ENCODE measurements at places on chromosomes 7 and 10. TPM values are rescaled to one million over a fixed set of nuclear protein-coding genes. Genes with fewer than 3 reads are reported as not detected.

The OPN4 gene
- total RNA-seq = 1.1 TPM

The CRPPA gene
- 19.4 TPM for total RNA-seq

The PLXDC2 gene
- 58.7 TPM for total RNA-seq

The SKIDA1 gene
- 6.7 TPM for total RNA-seq

The DCLRE1C gene
- total RNA-seq = 7.3 TPM

The CDC14C gene
- not detected for total RNA-seq

The DPCD gene
- 26.0 TPM for total RNA-seq

DNA sequence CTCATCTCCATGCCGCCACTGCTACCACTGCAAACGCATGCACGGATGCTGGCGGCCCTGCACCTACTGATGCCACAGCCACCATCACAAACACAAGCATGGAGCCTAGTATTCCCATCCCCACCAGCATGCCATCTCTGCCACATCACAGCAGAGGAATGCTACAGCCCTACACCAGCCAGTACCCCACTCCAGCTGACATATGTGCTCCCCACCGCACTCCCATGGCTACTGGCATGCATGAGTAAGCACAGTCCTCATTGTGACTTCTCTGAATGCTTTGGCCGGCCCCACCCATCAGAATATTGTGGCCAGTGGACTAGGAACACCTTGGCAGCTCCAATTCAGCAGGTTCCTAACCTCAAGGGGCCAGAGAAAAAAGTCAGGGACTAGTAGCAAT is 705.5 kb downstream of the POM121L12 start:
- no peak for DNase-seq

DNA sequence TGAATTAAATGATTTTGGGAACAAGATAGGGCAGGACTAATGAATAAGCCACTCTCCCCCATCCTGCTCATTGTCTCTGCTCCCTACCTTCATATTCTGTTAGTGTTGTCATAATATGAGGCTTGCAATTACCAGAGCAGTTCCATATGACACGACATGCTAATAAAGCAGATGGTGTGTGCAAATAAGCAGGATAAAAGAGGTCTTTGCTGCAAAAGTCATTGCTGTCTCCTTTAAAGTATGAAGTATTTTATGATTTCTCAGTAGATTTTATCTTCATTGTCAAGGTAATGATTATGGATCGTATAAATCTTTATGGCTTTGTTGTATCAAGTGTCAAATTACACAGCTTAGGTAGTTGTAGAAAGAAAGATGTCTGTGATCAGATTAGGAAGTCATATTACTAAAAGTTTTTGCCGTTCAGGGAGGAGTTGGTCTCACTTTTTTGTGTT is 114.8 kb downstream of the SDK1 start:
- DNase-seq = no peak

DNA sequence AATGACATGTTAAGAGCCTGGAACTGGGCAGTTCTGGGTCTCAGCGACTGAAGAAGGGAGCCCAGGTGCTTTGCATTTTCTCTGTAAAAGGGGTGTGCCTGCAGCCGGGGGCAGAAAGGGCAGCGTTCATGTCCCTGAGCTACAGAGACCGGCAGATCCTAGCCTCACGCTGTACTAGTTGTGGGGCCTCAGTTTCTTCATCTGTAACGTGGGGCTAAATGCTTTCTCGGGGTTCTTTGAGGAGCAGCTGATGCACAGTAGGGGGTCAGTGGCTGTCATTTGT is 79.6 kb downstream of the NEURL1 start:
- no peak for DNase-seq

DNA sequence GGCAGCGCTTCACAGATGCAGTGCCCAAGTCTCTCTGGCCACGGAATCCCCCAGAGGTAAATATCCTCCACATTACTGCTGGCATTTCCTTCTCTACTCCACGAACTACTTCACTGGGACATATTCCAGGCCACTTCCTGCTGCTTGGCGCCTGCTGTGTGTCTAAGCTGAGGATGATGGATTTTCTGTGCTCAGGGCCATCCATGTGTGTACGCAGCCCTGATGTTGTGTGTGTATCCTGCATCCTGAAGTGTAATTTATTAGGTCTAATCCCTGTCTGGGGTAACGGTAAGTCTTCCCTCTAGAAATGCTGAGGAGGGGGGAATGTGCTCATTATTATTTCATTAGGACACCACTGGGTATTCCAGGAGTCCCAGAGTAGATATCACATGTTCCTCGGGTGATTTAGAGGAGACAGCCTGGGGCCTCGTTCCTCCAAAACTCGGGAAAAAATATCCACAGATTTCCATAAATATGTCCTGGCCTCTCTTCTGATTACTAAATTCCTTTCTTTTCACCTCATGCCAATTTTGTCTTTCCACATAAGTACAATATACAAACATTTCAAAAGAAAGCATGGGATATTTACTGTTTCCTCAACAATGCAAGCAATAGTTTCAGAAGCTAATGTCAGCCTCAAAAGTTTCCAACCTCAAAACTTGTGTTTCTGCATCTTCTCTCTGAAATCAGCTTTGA is 25.5 kb upstream of the HABP2 start:
- no peak for DNase-seq

- no peak for DNase-seq
Measured at GRCh38 chr7:40749877-40750276, 615.1 kb downstream of the SUGCT start.

- no peak for DNase-seq
Measured at GRCh38 chr7:128881458-128882125, 18.9 kb downstream of the ATP6V1F start.

DNA sequence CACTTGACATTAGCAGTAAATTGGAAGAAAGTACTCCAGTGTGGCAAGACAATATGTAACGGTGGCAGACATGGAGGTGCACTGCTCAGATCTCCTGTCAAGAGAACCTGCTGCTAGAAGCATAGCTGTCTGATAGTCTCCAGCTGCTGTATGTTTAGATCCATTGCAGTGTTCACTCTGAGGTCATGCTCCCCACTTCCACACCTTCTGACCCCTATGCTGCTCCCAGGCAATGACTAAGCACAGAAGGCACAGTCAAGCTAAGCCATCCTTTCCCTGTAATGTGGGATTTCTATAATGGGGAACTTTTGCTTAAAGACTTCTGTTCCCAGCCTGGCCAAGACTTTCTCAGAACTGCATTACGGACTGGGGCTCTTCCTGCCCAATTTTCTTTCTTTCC is 315.8 kb downstream of the HPSE2 start:
- DNase-seq = no peak

DNA sequence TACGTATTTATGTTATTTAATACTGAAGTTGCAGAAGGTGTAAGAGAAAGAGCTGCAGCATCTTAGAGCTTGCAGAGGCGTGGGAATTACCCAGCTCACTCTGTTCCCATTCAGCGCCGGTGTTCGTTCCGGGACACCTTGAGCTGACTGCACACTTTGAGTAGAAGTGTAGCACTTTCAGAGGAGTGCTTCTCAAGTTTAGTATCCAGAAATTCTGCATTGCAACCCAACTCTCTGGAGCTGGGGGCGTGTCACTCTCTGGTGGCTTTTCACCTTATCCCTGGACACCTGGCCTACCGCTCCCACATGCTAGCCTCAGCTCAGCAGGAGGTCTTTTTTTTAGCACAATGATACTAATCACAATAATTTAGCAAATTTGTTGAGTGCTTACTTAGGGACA is 66.4 kb upstream of the SHH start:
- no peak for DNase-seq

DNA sequence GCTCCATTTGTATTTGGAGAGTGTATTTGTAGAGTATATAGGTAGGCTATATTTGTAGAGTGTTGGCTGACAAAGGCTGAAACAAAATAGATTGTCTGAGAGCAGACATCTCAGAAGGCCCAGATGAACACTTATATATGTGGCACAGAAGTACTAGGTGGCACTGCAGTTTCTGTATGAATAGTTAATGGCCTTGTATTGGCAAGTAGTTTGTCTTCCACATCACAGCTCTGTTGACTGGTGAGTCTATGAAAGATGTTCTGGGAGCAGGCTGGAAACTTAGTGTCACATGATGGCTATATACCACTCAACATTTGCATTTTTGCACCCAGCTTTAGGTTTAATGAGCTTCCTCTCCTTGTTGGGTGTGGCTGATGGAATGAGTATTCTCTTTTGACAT is 51.9 kb downstream of the CCNY start:
- DNase-seq = no peak

DNA sequence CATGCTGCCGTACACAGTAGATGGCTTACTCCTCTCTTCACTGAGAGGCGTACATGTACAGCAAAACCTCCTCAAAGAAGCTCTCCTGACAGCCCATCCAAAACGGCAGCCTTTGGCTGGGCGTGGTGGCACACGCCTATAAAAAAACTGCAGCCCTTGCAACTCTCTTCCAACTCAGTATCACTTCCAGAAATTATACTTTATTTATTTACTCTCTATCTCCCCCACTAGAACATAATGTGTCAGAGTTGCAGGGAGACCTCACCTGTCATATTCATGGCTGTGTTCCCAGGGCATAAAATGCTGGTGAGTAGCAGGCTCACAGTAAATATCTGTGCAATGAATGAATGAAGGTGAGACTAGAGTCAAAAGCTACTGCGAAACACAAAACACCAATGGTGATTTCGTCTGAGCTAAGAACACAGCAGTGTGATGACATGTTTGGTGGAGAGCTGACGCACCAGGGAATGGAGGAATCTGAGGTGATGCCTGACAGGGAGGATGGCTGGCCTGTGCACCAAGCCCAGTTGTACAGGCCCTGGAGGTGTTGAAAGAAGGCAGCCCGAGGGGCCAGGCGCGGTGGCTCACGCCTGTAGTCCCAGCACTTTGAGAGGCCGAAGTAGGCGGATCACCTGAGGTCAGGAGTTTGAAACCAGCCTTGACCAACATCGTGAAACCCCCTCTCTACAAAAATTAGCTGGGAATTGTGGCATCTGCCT is 55.3 kb downstream of the COBL start:
- DNase-seq = no peak

DNA sequence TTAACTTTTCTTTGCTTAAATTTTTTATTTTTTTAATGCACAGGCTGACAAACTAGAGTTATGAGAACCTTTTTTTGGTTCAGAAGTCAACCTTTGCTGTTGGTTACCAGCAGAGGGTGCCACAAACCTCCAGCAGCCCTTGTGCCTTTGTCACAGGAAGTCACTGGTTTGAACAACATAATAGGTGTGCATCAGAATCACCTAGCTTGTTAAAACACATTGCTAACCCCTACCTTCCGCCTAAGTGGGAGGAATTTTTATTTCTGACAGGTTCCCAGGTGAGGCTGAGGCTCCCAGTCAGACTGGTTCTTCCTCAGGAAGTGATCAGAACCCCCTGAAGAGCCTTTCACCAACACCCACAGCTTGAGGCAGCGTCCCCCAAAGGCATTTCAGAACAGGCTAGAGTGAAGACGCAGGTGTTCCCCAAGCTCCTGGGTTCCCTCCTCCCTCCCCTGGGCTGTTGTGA is 22.6 kb upstream of the VDAC2 start:
- DNase-seq = no peak

- DNase-seq = no peak
Measured at GRCh38 chr7:132899833-132900232, 182.1 kb downstream of the CHCHD3 start.

DNA sequence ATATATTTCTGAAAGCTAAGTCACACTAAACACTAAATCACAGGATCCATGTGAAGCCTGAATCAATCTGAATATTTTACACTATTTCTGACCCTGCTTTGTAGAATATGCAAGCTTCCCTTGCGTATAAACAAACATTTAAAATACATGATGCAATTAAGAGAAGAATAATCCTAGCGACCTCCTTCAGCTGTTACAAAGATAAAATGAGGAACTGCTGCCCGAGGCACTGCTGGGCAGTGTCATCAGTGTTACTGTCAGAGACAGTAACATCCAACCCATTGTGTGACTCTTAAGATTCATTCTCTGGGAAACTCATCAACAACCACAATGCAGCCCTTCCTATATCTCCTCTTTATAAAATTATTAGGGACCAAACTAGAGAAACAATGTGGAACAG is 61.6 kb downstream of the COBL start:
- no peak for DNase-seq

GRCh38 chr7:114405427-114405826 is 9.2 kb upstream of the FOXP2 start:
- DNase-seq = no peak

- no peak for DNase-seq
Measured at GRCh38 chr10:128400564-128400963, 274.3 kb upstream of the MKI67 start.

- DNase-seq = no peak
Measured at GRCh38 chr10:106107706-106108105, 1056.8 kb downstream of the SORCS1 start.

DNA sequence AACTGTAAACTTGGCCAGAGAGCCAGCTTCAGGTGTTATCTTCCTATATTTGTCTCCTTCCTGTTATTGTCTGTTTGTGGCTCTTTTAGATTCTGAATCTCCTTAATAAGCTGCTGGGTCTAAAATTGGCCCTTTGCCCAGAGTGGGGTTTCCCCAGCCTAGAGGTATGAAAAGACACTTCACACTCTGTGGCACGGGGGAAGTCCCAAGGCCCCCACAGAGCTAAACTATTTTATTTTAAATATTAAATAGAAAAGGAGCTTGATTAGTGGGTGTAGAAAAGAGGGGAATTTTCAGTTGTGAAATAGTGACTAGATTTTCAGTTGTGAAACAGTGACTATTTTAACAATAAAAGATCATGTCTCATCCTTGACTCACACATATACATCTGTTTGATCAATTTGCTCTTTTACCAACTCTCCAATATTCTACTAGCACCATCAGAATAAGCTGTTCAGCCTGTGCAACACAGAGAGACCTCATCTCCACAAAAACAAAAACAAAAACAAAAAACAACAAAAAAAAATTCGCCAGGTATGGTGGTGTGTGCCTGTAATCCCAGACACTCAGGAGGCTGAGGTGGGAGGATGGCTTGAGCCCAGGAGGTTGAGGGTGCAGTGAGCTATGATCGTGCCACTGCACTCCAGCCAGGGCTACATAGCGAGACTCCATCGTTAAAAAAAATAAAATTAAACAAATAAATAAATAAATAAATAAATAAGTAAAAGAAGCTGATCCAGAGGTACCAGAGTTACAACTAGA is 24.9 kb upstream of the ADO start:
- DNase-seq = no peak

DNA sequence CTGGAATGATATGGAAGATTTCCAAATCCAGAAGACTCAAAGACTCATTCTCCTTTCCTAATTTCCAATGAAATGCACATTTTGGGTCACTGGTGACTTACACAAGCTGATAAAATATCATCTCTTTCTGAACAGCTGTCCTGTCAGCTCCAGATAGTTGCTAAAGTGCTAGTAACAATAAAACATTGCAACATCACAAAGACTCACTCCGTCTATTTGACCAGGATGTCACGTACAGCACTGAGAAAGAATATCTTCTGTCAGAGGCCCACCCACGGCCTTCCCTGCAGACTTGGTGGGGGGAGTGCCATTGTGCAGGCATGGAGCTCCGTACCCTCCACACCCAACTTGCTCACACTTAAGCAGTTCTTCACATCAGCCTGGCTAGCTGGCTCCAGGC is 78.9 kb upstream of the EGR2 start:
- no peak for DNase-seq

GRCh38 chr10:94288361-94289101 is 74.2 kb downstream of the NOC3L start:
- no peak for DNase-seq

- peak; percentile 72 for DNase-seq
Measured at GRCh38 chr10:60572511-60573194, 183.0 kb upstream of the ANK3 start.

Measured in dorsolateral prefrontal cortex (tissue), 122 donors.